ENCODE measurements at places on chromosomes 6 and 20.

DNA sequence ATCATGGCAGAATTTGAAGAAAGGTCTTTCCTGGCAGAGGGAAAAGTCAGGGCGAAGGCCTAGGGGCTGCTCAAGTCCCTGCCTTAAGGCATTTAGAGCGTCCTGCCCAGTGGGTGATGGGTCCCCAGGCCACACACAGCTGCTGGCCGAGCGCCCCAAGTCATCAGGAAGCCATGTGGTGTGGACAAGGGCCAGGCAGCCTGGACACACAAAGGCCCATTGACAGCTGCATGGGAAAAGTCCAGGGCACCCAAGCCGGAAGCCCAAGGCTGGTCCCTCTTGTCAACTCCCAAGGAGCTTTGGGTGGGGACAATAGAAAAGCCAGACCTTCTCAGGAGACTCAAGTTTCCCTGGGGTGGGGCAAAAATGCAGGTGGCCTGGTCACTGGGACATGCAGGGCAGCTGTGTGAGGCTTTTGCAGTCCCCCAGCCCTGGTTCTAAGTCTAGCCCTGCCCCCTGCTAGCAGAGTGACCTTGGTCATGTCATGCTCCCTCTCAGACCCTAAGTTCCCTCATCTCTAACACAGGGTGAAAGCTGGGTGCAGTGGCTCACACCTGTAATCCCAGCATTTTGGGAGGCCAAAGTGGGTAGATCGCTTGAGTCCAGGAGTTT is 44.3 kb upstream of the PTGIS start:
- no peak for DNase-seq

- DNase-seq = no peak
These were observed 55.5 kb downstream of the CD2AP start for GRCh38 chr6:47532981-47533585.

GRCh38 chr6:144477856-144478255 is 192.7 kb downstream of the UTRN start:
- DNase-seq = no peak

- DNase-seq = no peak
These were observed 81.7 kb downstream of the QKI start for GRCh38 chr6:163496205-163496604.

- DNase-seq = no peak
These were observed 2.6 kb upstream of the IYD start for GRCh38 chr6:150366118-150366778.

Measured in MV-4-11 (cell line).